NCI-H2029 (cell line): ENCODE measurements at places on chromosomes 12 and 14.

GRCh38 chr12:11164384-11164783 lies 6.6 kb upstream of the SMIM10L1 start:
- DNase-seq = no peak

DNA sequence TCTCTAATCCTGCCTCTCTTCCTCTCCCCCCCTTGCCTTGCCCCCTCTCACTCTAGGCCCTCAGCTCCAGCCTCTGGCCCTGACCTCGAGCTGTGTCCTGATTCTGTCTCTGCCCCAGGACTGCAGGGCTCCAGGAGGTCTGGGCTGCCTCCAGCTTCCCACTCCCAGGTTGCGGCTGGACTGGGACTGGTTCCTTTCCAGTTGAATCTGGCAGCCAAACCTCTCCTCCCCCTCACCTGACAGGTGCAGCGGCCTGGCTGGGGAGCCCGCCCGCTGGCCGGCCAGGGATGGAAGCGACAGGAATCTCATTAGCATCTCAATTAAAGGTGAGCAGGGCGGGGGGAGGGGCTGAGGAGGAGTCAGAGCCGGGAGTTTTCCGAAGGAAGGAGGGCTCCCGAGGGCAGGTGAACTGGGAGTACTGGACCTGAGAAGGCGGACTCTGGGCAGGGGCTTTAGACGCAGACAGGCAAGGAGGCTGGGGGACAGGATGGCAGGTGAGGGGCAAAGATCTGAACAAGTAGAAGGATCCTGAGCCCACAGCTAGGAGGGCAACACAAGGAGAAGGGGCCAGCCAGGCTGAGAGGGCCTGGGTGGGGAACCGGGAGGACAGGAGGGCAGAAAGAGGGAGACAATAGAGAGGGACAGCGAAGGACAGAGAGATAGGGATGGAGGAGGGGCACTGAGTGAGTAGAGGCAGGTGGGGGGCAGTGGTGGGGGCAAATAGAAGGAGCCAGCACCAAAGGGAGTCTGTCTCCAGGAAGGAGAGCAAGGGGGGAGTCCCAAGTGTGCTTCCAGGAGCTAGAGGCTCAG lies at the start of gene SCNN1A:
Gene SCNN1A, minus strand, starts transcription at position 295 of the 810 bp plus-strand sequence. CDS start 780 bp downstream, outside the sequence.
- DNase-seq = peak; percentile 93

DNA sequence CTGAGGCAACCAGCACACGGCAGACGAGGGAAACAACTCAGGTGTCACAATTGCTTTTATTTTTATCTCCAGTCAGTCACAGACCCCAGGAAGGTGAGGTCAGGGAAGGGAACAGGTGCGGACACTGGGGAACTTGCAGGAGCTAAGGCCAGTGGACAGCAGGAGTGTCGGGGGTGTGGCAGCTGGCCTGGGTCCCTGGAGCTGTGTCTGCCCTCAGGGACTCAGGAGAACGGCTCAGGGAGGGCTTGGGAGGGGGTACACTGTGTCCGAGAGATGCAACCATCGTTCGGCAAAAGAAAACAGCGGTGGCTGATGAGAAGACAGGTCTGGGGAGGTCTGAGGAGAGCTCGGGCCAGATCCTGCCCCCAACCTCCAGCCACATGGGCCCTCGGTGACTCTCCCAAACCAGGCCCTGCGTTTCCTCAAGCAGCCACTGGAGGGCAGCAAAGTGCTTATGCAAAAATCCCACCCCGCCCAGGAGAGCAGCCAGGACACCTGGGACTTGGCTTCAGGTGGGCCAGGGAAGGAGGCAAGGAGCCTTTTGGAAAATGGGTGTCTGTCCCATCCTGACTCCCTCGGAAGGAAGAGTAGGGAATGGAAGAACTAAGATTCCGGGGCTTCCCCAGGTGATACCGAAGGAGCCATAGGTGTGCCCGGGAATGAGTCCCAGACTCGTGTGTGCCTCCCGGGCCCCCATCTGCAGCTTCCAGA lies 24.1 kb upstream of the BCDIN3D start:
- peak; percentile 50 for DNase-seq

DNA sequence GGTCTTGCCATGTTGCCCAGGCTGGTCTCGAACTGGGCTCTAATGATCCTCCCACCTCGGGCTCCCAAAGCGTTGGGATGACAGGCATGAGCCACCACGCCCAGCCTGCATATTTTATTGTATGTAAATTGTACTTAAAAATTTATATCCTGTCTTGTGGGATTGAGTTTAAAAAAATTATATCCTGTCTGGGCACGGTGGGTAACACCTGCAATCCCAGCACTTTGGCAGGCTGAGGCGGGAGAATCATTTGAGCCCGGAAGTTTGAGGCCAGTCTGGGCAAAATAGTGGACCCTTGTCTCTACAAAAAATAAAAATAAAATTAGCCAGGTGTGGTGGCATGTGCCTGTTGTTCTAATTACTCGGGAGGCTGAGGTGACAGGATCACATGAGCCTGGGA lies 13.9 kb upstream of the CEBPE start:
- no peak for DNase-seq

- DNase-seq = no peak
These were observed 215.4 kb upstream of the PRICKLE1 start for GRCh38 chr12:42804928-42805327.

DNA sequence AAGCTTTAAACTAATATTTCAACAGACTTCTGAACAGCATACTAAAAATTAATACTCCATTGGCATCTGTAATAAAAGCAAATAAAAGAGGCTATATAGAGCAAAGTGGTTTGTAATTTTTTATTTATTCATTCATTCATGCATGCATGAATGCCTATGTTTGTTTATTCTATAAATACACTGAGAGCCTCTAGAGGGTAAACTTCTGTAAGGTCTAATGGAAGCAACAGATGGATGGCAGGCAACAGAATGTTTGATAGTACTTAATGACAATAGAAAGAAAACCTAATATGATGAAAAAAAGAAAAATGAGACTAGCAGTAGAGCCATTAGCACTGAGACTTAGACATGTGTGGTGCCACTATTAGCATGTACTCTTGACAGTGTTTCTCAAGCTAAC lies 253.1 kb downstream of the CCDC91 start:
- DNase-seq = peak; percentile 36

GRCh38 chr14:37318938-37319337 lies 121.2 kb downstream of the MIPOL1 start:
- DNase-seq = no peak

DNA sequence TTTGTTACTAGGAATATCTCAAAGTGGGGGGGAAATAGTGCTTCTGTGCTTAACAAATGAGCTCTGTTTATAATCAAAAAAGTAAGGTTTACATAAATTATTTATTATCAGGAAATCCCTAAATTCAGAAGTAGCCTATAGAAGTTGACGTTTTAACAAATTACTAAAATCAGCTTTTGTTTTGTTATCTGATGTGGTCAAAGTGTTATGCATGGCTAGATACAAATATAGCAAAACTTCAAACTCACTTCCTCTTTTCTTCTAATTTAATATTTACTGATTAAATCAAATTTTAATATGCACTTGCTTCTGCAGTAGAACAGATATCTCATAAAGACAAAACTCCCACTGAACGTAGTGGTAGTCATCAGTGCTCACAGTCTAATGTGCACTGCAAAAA lies 47.5 kb downstream of the GARIN6 start:
- DNase-seq = no peak

- no peak for DNase-seq
These were observed 160.0 kb upstream of the E2F7 start for GRCh38 chr12:77225373-77225772.

- no peak for DNase-seq
These were observed 143.7 kb downstream of the TTLL5 start for GRCh38 chr14:75804570-75805275.

DNA sequence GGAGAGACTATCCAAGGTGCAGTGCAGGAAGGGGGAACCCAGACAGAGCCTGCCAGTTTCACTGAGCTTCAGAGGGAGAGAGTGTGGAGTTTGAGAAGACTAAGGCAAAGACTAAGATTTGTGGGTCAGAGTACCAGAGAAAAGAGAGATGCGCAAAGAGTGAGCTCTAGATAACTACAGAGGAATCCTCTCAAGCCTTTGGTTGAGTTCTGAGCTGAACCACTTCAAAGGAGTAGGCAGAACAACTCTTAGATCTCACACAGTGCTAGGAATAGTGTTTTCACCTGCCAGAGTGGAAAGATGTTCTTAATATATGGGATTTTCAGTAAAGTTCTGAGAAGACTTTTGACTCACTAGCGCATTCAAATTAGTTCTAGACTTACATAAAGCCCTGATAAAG lies 10.7 kb upstream of the M6PR start:
- DNase-seq = no peak

GRCh38 chr14:55416866-55417265 lies 5.2 kb upstream of the ATG14 start:
- DNase-seq = peak; percentile 10

- DNase-seq = peak; percentile 17
These were observed 76.3 kb downstream of the COX16 start for GRCh38 chr14:70283156-70283555.

DNA sequence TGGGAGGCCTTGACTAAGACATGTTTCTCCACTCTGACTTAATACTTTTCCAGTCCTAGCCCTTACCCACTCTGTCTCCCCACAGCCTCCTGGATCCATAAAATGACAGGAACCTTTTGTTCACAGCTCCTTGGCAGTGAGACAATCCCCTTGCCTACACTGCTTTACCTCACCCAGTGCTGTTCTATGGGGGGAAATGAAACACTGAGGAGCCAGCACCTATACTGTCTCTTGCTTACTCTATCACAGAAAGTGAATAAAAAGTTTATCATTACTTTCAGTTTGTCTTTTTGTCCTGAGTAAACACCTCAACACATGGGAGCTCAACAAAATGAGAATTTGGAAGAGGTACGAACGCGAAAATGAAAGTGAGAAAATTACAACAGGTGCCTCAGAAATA lies 127.2 kb upstream of the DAAM1 start:
- DNase-seq = no peak

DNA sequence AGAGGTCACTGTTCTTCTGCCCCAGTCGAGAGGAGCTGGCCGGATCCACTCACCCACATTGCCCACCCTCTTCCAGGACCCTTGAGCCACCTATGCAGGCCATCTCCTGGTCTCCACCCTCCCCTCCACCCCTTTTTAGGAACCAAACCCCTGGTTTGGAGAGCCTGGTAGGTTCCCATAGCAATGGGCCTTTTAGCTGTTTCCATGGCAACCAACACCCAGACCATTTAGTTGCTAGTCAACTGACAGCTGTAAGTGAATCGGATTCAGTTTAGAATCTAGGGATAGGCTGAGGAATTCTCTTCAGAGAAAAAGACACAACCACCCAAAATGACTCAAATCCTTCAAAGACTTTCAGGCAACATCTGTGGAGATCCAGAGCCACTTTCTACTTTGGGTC lies 16.5 kb downstream of the NPC2 start:
- DNase-seq = no peak

DNA sequence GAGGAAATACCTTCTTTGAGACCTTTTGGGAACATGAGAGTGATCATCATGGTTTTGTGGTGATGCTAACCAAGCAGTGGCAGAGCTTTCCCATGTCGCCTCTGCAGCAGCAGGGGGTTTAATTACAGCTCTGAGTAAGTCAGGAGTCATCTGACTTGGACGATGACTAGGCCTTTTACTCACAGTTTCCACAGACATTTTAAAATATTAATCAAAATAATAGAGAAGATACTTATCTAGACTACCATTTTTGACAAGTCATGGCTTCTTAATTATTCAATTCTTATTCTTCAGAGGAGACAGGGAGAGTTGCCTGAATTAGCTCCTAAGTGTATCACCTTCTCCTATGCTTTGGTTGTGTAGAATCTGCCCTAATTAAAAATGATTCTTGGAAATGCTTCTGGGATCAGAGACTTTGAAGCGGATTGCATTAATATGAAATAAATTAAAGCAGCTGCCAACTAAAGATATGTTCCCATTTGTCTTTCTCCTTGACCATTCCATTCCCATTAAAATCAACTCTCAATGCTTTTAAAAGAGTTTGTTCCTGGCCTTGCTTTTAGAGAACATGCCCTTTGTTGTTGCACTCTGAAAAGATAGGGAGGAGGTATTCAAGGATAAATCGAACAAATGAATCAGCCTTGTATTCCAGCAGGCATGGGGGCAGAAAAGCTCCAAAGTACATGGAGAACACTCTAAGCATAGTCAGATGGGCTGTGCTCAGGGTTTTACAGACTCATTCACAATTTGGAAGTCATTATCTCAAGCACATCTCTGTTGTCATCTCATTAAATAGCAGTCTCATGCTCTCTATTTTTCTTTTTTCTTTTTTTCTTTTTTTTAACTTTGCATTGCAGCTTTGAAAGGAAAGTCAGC lies 7.7 kb upstream of the IFNG-AS1 start:
- DNase-seq = no peak

DNA sequence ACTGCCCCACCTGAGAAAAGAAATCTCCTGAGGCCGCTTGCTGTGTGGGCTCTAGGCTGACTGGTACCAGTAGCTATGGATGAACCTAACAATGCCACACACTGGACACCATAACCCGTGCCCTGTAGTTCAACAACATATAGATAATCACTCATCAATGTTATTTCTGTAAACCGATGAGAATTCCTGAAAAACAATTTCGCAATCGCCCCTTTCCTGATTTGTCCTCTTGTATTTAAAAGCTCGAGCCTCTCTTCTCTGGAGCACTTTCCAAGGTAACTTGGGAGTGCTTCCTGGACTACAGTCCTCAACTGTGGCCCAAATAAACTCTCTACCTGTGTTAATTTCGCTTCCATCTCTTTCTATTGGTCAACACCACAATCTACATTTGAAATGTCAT lies 26.1 kb upstream of the PPP2R5C start:
- no peak for DNase-seq

DNA sequence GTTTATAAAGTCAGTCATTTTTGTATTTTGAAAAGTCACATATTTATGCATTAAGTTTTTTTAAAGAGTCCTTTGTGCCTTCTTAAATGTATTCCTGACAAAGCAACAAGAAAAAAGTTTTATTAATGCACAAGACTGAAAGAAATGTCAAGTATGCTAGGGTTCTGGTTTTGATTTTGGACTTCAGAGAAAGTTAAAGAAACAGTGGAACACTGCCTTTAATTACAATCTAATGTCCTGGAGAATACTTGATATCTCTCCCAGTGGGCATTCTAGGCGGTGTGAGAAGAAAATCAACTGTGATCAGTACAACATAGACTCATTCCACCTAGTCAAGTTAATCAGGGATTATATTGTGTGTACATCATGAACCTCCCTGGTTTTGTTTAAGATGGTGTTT lies 49.9 kb downstream of the PRICKLE1 start:
- DNase-seq = no peak

DNA sequence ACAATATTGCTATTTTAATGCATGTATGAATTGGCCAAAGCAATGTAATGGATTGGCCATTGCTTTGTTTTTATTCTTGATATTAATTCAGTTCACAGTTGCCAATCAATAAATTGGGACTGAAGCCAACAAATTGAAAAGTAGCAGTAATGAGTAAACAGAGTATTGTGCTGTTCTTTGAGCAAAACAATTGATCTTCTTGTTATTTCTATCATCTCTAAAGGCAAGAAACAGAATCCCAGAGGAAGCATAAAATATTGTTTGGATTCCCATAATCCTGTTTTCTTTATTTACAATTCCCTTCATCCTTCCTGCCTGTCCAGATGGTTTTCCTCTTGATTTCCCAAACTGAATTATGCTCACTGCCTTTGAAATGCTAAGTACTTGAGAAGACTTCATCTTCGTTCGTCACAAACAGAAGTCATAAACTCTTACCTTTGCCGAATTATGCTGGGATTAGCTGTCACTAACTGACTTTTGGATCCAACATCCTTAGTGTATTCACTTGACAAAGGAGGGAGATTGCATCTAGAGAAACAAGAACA lies 85.9 kb downstream of the ST8SIA1 start:
- DNase-seq = no peak
